Psoas muscle (tissue), 8 donors: ENCODE measurements at places on chromosomes 2 and 18. TPM values are rescaled to one million over a fixed set of nuclear protein-coding genes. Genes with fewer than 3 reads are reported as not detected.

The CHRNG gene
- 7.3 TPM for polyA plus RNA-seq

The SIX3 gene
- not detected for polyA plus RNA-seq

The UPP2 gene
- polyA plus RNA-seq: not detected

DNA sequence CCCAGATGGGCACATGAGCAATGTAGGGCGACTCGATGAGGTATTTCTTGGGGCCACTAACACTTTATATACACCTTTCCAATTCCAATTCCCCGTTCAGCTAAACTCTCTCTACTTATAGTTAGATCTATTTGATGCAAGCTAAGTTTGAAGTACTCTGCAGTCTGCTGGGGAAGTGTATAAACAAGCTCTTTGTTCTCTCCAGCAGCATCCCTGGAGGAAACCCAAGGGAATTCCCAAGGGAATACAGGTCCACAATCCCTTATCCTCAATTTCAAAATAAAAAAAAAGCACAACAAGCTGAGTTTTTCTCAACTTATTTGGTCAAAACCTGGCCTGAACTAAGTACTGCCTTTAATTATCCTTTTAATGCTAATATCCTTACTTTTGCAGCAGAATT, 433.3 kb downstream of the NBAS start:
- no peaks in the 10 kb centered on the region for H3K27me3 ChIP-seq
- H3K36me3 ChIP-seq: no peaks in the 10 kb centered on the region
- H3K27ac ChIP-seq: no peak overlapping the region
- no peak overlapping the region for H3K4me3 ChIP-seq

- H3K4me1 ChIP-seq: no peaks in the 10 kb centered on the region
- no peak overlapping the region for H3K27ac ChIP-seq
- no peak overlapping the region for H3K4me3 ChIP-seq
- H3K27me3 ChIP-seq: no peaks in the 10 kb centered on the region
Observed at GRCh38 chr18:73945130-73945792, 202.4 kb downstream of the FBXO15 start.

DNA sequence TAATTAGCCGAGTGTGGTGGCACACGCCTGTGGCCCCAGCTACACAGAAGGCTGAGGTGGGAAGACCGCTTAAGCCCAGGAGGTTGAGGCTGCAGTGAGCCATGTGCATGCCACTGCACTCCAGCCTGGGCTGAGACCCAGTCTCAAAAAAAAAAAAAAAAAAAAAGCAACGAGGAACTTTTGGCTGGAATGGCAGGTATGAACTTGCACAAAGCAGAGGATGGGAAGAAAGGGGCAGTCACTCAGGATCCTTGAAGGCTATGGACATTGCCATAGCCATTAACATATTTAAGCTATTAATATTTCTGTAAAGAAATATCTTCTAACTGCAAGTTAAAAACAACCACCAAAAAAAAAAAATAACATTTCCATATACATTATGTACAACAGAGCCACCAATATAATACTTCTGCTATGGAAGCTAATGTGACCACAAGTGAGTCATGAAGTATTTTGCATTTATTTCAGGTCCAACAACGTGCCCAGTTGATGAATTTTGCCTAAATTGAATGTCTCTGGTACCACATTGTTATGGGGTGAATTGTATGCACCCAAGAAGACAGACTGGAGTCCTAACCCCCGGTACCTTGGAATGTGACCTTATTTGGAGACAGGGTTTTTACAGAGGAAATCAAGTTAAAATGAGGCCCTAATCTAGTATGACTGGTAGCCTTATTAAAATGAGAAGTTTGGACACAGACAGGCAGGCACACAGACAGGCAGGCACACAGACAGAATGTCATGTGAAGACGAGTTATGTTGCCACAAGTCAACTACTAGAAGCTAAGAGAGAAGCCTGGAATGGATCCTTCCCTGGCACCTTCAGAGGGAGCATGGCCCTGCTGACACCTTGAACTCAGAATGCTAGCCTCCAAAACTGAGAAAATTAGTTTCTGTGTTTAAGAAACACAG, 102.8 kb downstream of the RBMS1 start:
- H3K27me3 ChIP-seq: no peaks in the 10 kb centered on the region
- DNase-seq: no peak
- peak overlapping the region; percentile 56 for H3K27ac ChIP-seq
- no peak overlapping the region for H3K4me3 ChIP-seq
- no peaks in the 10 kb centered on the region for H3K36me3 ChIP-seq

GRCh38 chr18:80044072-80044471, 9.8 kb downstream of the RBFA start:
- no peaks in the 10 kb centered on the region for H3K27me3 ChIP-seq
- peaks cover 3% of the 10 kb centered on the region for H3K36me3 ChIP-seq
- H3K4me1 ChIP-seq: no peaks in the 10 kb centered on the region
- no peak for DNase-seq
- no peak overlapping the region for H3K27ac ChIP-seq

- no peak for DNase-seq
- no peaks in the 10 kb centered on the region for H3K36me3 ChIP-seq
Observed at GRCh38 chr2:164438490-164439205, 182.6 kb downstream of the GRB14 start.

- H3K4me1 ChIP-seq: no peaks in the 10 kb centered on the region
- no peaks in the 10 kb centered on the region for H3K27me3 ChIP-seq
- H3K36me3 ChIP-seq: no peaks in the 10 kb centered on the region
- no peak overlapping the region for H3K4me3 ChIP-seq
- H3K27ac ChIP-seq: no peak overlapping the region
- DNase-seq: no peak
Observed at GRCh38 chr2:185979546-185980071, 241.0 kb downstream of the FSIP2 start.

- DNase-seq: no peak
- H3K27ac ChIP-seq: no peak overlapping the region
- H3K36me3 ChIP-seq: no peaks in the 10 kb centered on the region
Observed at GRCh38 chr18:59929621-59930295, 30.0 kb downstream of the PMAIP1 start.

- H3K4me1 ChIP-seq: no peaks in the 10 kb centered on the region
- no peaks in the 10 kb centered on the region for H3K36me3 ChIP-seq
- no peak overlapping the region for H3K4me3 ChIP-seq
- DNase-seq: no peak
Observed at GRCh38 chr2:159891917-159892730, 94.1 kb upstream of the CD302 start.

GRCh38 chr18:59268721-59269562, 4.3 kb downstream of the RAX start:
- peaks cover 57% of the 10 kb centered on the region for H3K27me3 ChIP-seq
- no peak overlapping the region for H3K27ac ChIP-seq
- H3K4me1 ChIP-seq: peaks cover 11% of the 10 kb centered on the region
- no peaks in the 10 kb centered on the region for H3K36me3 ChIP-seq

- no peak overlapping the region for H3K27ac ChIP-seq
- no peaks in the 10 kb centered on the region for H3K27me3 ChIP-seq
- no peak for DNase-seq
- H3K4me3 ChIP-seq: no peak overlapping the region
- no peaks in the 10 kb centered on the region for H3K36me3 ChIP-seq
Observed at GRCh38 chr2:187991389-187991788, 300.3 kb upstream of the GULP1 start.

- H3K36me3 ChIP-seq: no peaks in the 10 kb centered on the region
- H3K27me3 ChIP-seq: no peaks in the 10 kb centered on the region
- H3K4me3 ChIP-seq: no peak overlapping the region
- no peaks in the 10 kb centered on the region for H3K4me1 ChIP-seq
Observed at GRCh38 chr18:52844323-52844722, 504.3 kb downstream of the DCC start.

DNA sequence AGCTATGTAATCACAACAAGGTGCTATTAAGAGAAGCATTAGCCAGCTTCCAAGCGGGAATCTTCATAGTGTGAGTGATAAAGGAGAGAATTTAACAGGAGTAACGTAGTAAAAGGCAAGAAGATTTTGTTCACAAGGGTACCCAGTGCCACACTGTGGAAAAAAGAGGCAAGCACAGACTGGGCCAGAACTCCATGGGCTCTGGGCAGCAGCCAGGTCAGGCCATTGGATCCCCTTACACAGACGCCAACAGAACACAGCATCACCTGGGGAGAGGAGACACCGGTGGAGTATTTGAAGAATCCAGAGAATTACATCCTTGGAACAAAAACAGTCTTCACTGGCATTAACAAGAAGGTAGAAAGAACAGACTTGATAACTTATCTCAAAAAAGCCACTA, 21.2 kb downstream of the AMER3 start:
- no peak for DNase-seq
- no peaks in the 10 kb centered on the region for H3K4me1 ChIP-seq
- H3K27ac ChIP-seq: no peak overlapping the region
- H3K36me3 ChIP-seq: no peaks in the 10 kb centered on the region

DNA sequence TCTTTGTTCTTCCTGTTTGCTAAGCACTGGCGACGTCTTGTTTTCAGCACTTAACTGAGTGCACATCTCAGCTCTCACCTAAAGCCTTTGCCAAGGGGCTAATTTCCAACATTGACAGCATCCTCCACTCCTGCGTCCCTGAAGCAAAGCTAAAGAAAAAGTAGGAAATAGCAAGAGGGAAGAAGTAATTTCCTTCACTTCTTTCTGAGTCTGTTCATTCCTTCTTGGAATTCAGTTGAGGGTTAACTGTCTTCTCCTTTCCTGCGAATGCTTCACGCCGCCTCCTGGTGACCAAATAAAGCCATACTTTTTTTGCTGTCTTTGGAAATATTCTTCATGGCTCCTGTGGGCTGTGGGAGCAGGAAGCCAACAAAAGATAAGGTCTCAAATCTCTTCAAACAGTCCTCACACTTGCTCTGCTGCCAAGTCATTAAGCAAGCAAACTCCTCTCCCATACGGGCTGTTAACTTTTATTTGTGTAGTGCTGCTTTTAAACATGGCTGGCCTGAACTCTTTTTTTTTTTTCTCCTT, 100.9 kb downstream of the DPP10 start:
- no peaks in the 10 kb centered on the region for H3K36me3 ChIP-seq
- no peaks in the 10 kb centered on the region for H3K27me3 ChIP-seq
- peaks cover 5% of the 10 kb centered on the region for H3K4me1 ChIP-seq
- H3K27ac ChIP-seq: no peak overlapping the region

GRCh38 chr2:206799083-206799482, 33.7 kb downstream of the FASTKD2 start:
- no peak for DNase-seq
- H3K27me3 ChIP-seq: no peaks in the 10 kb centered on the region
- no peak overlapping the region for H3K27ac ChIP-seq
- H3K4me1 ChIP-seq: peaks cover 8% of the 10 kb centered on the region

- peaks cover 5% of the 10 kb centered on the region for H3K36me3 ChIP-seq
- DNase-seq: no peak
- peaks cover 21% of the 10 kb centered on the region for H3K4me1 ChIP-seq
- H3K27ac ChIP-seq: no peak overlapping the region
Observed at GRCh38 chr2:23753291-23754010, 173.5 kb downstream of the ATAD2B start.

DNA sequence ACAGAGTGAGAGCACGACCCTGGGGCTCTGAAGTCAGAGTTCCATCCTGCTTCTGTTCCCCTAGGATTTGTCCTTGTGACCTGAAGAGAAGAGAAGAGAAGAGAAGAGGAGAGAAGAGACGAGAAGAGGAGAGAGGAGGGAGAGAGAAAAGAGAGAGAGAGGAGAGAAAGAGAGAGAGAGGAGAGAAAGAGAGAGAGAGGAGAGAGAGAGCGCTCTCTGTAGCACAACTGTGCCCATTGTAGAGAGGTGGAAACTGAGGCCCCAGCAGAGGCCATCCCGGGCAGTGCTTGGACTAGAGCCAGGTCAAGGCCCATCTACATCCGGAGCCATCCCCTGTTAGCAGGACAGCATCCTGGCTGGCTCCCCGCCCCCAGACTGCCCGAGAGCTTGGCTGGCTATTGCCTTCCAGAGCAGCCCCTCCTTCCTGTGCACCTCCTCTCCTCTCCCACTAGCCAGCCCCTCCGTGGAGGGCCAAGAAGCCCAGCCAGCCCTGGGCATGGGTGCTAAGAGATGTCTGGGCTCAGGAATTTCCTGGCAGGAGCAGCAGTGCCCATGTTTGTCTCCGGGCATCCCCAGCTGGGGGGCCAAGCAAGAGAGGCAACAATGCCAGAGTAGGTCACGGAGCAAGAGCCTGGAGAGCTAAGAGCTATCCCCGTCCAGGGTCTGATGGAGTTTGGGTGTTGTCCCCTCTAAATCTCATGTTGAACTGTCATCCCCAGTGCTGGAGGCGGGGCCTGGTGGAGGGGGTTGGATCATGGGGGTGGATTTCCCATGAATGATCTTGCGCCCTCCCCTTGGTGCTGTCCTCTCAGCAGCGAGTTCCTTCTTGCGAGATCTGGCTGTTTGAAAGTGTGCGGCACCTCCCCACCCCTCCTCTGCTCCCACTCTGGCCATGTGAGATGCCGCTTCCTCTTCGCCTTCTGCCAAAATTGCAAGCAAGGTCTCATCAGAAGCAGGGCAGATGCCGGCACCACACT, 18.2 kb upstream of the GPR55 start:
- no peaks in the 10 kb centered on the region for H3K36me3 ChIP-seq
- no peak overlapping the region for H3K4me3 ChIP-seq
- H3K27ac ChIP-seq: no peak overlapping the region
- peaks cover 5% of the 10 kb centered on the region for H3K27me3 ChIP-seq

DNA sequence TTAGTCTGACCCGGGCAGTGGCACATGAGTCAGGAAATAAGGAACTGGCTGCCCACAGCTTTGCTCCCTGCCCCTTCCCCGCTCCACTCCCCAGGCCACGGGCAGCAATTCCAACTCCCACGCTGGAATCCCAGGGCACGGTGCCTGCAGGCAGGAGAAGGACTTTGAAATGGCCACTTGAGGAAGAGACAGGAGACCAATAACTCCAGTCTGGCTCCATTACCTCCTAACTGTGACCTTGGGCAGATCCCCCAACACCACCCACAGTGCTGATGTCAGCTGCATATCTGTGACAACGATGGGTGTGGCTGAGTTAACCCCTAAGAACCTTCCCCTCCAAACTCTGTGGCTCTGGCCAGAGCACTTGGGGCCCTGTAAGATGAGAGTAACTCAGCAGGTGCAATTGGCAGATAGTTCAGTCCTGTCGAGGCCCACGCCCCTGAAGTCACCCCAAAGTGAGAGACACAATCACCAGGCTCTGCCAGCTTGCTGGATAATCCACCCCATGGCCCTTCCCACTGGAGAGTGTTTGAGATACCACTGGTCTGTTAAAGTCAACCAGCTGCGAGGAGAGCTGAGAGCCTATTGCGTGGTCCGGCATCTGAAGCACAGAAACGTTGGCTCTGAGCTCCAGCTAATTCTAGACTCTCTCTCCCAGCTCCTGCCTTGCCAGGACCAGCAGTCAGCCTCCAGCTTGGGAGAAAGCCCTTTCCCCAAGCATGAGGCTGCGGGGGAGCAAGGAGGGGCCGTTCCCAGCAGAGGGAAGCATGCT, 175.2 kb downstream of the TNS1 start:
- peak; percentile 70 for DNase-seq
- H3K27me3 ChIP-seq: no peaks in the 10 kb centered on the region
- no peak overlapping the region for H3K4me3 ChIP-seq
- peaks cover 8% of the 10 kb centered on the region for H3K36me3 ChIP-seq
- H3K4me1 ChIP-seq: peaks cover 83% of the 10 kb centered on the region

GRCh38 chr18:24230766-24231165, 91.9 kb downstream of the CABYR start:
- no peaks in the 10 kb centered on the region for H3K36me3 ChIP-seq
- H3K4me3 ChIP-seq: no peak overlapping the region
- DNase-seq: no peak
- H3K27me3 ChIP-seq: no peaks in the 10 kb centered on the region
- peaks cover 35% of the 10 kb centered on the region for H3K4me1 ChIP-seq
- H3K27ac ChIP-seq: peak overlapping the region; percentile 68
